ENCODE measurements at places on chromosomes 6 and 20.

DNA sequence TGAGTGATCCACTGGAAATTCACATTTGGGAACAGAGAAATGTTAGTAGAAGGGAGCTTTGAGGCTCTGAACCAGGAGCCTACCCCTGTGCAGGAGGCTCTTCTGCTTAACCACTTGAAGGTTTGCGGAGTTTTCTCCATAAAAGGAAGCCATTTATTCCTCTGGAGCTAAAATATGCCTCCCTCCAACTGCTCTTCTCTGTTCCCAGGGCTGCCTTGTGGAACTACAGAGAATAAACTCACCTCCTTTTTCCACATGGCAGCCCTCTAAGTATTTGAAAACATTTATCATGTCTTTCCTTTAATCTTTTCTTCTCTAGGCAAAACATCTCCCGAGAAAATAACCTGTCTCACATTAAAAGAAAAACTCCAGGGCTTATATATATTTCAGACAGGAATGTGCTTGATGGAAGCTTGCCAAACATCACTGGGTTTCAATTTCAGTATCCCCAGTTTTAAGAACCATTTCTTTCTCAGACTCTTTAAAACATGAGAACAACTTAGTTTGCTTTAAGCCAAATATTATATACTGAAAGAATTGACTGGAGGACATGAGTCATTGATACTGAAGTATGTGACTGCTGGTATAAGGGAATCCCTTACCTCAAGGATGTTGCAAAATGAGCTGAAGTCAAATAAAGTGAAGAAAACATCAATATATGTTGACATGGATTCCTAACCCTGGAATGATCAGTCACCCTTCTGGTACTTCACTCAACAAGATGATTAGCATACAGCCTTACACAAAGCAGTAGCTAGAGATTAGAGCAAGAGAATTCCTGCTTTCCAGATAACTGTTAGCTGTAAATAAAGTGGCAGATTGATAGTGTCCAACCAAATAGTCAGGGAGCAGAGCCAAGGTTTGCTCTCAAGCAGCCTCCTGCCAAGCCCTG, 74.0 kb downstream of the ZBTB2 start:
- DNase-seq, result peak; percentile 75

GRCh38 chr6:164085091-164086075, 670.9 kb downstream of the QKI start:
- peak; percentile 83 for DNase-seq

- no peak for DNase-seq
These were observed 99.5 kb downstream of the FYN start for GRCh38 chr6:111773501-111774345.

GRCh38 chr6:56938649-56939191, 16.2 kb upstream of the BEND6 start:
- DNase-seq, result peak; percentile 100

- DNase-seq, result no peak
These were observed 304.2 kb downstream of the TFAP2C start for GRCh38 chr20:56933331-56933698.

GRCh38 chr6:118921084-118921483, 13.9 kb downstream of the MCM9 start:
- no peak for DNase-seq

- DNase-seq, result no peak
These were observed 25.3 kb upstream of the TMEM217 start for GRCh38 chr6:37283268-37283667.

DNA sequence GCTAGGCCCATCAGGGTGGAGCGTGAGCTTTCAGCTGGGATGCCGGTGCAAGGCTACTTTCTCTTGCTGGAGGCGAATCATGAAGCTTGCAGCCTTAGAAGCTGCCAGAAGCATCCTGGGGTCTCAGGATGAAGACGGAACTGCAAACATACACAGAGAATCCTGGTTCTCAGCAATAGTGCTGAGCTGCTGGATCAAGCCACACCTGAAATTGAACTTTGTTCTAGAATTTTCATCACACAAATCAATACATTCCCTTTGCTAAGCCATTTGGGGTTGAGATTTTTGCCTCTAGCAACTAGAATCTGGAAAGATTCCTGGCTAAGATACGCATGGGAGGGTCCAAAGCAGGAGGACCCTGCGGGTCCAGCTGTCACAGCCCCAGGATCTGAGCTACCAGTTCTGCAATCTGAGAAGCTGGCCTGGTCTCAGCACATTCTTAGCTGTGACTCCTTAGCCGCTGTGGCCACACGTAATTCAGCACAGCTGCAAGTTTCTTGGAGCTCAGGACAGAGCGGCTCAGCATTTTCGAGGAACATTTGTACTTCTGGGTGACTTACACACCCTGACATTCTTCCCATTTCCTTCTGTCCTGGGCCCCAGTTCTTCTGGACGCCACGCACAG, 6.6 kb upstream of the ARFGAP1 start:
- DNase-seq, result no peak

DNA sequence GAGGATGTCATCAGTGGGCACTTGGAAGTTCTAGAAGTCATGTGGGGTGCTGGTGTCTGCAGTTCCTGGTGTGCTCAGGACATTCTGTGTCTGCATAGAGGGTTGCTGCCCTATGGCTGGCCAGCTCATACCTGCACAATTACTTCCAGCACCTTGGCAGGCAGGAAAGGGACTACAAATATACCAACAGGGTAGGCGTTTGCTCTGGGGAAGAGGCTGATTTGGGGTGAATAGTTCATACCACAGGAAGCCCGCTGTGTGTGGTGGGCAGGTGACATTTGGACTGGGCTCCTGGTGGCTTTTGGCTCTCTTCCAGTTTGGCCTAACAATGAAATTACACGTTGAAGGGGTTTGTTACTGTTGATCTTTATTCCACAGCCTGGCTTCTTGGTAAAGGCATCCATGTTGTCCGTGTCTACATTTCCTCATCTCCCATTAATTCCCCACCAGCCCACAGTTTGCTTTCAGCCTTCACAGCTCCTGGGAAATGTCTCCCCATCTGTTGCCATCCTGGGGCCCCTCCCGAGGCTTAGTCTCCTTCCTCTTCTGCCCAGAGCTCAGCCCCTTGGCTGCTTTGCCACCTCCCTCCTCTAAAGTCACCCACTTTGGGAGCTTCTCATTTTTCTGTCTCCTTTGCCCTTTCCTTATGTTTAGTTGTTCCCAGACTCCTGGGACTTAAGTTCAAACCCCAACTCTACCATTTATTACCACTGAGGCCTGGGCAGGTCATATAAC, 88.1 kb downstream of the RSPH3 start:
- no peak for DNase-seq

GRCh38 chr6:20070047-20070446, 142.2 kb downstream of the MBOAT1 start:
- no peak for DNase-seq

DNA sequence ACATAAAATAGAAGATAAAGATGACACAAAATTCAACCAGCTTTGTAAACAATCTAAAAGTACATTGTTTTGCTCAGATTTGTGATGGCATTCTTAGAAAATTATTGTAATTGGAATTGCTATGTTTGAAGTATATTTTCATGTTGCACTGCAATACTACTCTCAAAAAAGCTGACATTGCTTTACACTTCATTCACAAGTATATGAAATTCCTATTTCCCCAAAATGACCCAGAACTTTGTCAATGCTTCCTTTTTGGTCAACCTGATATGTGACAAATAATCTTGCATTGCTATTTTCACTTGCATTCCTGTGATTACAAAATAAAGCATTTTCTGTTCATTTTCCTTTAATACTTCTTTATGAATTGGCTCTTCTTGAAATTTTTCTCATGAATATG, 104.1 kb upstream of the BMP5 start:
- DNase-seq, result no peak

DNA sequence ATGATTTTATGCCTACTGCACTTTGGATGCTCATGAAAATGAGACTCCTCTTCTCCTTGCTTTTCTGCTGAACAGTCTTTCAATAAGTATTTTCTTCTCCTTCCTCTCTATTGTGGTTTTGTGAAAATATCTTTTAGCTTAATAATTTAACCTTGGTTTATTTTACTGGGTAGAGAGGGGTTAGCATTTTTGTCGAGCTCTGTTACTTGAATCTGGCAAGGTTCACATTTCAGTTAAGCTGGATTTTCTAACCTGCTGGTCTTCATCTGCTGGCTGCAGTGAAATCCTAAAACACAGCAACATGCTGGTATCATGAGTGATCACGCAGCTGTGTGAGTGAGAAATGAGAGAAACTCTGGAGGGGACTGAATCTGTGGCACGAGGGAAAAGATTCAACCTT, 222.7 kb upstream of the NOX3 start:
- DNase-seq, result peak; percentile 26

DNA sequence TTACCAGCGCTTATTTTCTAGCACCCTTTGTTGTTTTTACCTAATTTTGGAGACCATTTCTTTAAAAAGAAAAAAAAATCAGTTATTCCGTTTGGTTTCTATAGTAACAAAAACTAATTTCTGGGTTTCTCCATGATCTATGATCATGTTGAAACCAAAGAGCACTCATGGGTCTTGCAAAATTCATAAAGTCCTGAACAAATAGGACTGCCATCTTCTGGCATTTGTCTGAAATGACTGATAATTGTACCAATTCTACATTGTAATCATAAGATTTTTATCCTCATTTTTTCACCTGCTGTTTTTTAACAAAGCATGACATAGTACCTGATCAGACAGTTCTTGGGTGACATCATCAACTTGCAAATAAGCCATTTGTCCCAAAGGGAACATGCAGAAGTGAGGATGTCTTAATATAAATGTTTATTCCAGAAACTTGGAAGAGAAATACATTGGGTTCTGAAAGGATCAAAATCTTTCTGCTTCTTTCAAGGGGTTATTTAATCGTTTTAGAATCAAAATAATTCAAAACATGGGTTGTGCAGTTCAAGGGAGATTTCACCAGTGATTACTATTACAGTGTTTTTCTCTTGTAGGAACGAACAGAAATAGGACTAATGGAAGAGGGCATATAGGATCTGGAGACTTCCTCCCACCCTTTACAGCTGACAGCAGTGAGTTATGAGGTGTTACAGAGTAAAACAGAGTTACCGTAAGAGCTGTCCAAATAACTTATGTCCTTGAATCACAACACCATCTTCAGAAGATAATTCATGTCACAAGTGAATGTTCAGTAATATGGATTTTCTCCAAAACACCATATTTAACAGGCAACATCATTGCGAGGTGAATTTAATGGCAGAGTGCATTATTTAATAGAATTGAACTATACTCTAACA, 87.1 kb upstream of the GJE1 start:
- peak; percentile 68 for DNase-seq

- DNase-seq, result peak; percentile 22
These were observed 1.1 kb downstream of the AIG1 start for GRCh38 chr6:143061597-143062385.

GRCh38 chr6:6406715-6407070, 86.2 kb upstream of the F13A1 start:
- DNase-seq, result no peak

DNA sequence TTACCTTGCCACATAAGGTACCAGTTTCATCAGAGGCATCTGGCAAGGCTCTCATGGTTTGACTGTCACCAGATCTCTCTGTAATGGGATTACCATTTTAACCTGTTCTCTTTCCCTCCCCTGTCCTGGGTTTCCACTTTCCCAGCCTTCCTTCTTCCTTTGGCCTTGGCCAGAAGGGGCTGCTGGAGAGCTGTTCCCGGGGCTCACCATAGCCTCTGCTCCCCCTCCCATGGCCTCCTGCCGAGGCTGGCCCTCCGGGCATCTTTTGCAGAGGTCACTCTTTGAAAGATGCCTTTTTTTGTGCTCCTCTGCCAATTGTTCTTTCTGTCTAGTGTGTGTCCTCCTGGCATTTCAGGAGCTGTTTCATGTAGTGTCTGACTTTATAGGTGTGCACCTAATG, 100.7 kb upstream of the SCP2D1 start:
- DNase-seq, result no peak
